ENCODE measurements at places on chromosomes 11 and 22.

DNA sequence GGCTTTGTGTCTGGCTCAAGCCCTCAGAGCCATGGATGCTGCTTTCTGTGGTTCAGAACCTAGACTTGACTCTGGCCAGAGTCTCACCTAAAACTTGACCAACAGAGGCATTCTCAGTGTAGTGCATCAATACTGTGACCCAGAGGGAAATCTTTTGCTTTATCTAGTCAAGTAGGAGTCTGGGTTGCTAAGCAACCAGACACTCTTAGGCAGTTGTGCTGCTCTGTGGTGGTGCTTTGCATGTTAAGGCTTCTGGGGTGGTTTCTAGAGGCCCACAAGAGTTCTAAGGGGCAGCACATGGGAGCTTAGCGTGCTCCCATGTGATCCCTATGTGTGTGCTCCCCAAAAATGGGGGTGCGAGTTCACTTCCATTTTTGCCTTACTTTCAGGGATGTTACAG is 224.6 kb upstream of the PLET1 start:
- DNase-seq: no peak

GRCh38 chr22:45964926-45965527 is 11.9 kb downstream of the WNT7B start:
- DNase-seq: no peak

DNA sequence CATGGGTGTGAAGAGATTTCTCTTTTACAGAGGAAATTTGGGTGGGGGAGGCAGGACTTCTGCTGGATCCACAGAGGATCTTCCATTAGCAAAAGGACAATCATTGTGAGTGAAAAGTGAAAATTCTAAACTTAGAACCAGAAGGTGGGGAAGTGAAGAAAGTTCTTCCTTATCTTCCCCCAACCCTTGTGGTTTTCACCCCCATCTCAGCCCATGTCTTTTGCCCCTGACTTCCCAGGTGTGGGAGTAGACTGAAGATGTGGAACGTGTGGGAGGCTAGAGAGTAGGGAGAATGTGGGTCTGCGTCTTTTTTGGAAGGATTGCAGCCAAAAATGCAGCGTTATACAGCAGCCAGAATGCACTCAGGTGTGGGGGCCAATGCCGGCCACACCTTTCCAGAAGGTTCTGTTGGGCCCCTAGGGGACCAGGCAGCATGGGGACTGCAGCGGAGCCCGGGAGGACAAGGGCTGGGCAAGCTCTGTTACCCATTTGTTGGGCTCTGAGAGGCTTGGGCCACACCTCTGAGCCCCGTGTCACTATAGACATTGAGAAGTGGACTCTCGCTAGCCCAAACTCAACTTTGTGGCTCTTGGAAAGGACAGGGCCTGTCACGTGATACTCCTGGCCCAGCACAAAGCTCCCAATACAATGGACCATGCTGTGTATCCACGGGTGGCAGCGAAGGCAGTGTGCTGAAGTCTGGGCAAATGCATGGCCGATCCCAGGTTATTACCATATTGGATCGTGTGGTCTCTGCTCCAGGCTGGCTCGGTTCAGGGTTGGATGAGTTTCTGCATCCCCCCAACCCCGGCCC is 32.8 kb upstream of the LINC01488 start:
- DNase-seq: no peak

- DNase-seq: no peak
These were observed 4.3 kb upstream of the BCR start for GRCh38 chr22:23175817-23176644.

GRCh38 chr22:47654922-47655491 is 892.6 kb downstream of the TBC1D22A start:
- DNase-seq: no peak

DNA sequence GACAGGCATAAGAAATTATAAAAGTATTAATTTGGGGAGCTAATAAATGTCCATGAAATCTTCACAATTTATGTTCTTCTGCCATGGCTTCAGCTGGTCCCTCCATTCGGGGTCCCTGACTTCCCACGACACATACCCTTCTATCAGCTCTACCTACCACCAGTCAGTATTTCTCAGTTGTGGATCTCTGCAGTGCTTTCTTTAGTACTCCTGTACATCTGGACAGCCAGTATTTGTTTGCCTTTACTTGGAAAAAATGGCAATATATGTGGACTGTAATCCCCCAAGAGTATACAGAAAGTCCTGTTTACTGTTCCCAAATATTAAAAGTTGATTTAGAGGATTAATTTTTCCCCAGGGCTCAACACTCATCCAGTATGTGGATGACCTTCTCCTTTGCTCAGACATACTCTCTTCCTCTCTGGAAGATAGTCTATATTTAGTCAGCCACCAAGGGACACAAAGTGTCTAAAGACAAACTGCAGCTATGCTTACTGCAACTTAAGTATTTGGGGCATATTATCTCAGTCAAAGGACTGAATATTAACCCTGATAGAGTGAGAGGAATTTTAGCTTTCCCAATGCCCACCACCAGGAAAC is 7.3 kb upstream of the FDX1 start:
- DNase-seq: no peak

- no peak for DNase-seq
These were observed 4.3 kb downstream of the NOL12 start for GRCh38 chr22:37690407-37690806.

DNA sequence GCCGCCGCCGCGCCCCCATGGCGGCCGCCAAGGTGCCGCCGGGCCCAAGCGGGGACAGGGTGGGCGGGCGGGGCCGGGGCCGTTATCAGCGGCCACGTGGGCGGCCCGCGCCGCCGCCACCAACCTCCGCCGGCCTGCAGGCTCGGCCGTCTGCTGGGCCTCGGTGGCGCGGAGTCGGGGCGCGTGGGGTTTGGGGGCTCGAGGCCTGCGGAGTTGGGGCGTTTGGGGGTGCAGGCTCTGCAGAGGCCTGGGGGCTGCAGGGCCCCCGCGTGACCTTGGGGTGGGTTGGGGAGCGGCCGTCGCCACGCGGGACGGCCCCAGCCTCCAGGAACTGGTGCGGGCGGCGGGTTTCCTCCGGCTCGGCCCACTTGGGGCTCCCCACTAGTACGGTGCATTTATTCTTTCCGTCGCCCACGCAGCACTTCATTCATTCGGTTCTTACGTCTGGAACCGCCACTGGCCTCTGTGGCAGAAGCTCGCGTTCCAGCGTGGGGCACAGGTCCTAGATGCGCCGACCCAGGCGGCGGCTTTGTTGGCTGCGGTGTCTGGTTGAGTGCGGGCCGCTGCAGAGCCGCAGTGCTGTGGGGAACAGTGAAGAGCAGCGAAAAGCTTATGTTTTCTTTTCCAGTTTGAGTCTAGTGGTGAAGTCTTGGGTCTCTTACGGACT is 740 bp upstream of the TRMT2A start:
- no peak for DNase-seq

DNA sequence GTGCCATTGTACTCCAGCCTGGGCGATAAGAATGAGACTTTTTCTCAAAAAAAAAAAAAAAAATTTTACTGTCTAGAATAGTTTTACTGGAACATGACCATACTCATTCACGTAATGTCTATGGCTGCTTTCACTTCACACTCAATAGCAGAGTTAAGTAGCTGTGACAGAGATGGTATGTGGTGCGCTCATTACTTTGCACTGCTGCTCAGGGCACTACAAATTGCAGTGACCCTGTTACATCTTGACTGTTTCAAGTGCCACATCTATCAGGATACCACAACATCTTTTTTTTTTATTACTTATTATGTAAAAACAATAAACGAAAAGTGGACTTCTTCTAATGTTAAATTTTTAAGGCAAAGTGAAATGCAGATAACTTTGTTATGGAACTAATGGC is 110.3 kb downstream of the ARHGAP20 start:
- DNase-seq: no peak

DNA sequence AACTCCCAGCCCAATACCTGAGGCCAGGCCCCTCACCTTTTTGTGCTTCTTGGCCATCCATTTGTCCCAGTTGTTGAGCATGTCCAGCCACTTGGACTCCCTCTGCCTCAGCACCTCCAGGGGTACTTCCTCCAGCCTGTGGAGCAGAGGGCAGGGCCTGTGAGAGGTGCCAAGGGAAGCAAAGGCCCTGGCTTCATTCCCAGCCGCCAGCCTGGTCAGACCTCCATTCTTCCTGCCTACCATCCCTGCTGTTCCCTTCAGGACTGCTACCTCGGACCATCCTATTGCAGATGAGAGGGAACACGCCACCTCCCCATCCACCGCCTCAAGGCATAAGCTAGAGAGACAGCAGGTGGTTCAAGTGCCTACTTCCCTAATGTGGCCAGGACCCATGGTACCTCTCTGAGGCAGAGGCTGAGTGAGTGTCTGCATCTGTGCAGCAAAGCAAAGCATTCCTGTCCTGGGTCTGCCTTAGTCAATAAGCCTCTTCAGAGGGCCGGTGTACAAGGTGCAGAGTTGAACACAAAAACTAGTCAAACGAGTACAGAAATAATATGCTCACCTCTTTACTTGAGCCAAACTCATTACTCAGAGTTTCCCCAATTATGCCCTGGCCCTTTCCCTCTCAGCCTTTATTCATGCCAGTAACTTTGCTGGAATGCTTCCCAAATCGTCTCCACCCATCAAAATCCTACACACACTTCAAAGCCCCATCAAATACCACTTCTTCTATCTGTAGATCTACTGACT is 15.4 kb upstream of the CASTOR1 start:
- no peak for DNase-seq

DNA sequence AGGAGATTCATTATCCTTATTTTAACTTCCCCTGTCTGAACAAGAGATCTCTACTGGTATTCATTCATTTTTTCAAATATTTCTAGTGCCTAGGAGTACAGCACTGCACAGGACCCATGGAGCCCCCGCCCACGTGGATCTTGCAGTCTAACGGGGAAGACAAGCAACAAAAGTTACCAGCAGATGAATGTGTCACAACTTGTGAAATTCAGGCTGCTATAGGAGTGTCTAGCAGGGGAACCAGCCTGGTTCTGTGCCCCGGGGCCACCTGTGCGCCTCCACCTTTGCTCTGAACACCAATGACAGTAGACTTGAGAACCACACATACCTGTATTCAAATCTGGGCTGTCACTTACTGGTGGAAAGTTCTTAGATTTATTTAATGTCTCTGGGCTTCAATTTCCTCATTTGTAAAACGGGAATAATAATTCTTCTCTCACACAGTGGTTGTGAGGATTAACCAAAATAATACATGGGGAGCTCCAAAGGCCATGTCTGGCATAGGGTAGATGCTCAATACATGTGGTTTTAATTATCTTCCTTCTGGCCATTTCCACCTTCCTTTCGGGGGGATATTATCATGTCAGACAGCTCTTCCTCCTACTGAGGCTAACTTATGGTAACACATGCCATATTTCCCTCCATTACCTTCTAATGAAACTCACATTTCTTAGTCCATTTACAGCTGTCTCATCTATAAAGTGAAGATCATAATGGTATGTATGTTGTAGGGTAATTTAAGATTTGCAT is 17.8 kb downstream of the POU2AF1 start:
- DNase-seq: no peak

GRCh38 chr11:71198141-71198822 is 54.1 kb downstream of the SHANK2 start:
- DNase-seq: no peak

DNA sequence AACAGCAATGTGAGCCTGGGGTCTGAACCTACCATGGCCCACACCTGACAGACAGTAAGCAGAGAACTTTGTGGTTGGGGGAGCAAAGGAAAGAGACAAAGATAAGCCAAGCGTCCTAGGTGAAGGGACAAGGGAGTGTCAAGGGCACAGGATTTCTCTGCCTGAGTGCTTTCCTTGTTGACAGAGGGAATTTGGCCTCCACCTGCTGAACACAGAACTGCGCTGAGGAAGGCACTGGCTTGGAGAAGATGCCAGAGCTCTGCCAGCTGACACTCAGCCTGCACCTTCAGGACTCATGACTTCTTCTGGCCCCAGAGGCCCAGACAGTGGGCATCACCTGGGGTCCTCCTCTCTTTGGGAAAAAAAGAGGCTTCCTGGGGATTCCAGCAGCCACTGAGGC is 789 bp upstream of the LRRC55 start:
- DNase-seq: no peak

GRCh38 chr22:41636467-41636866 is 15.4 kb downstream of the XRCC6 start:
- DNase-seq: no peak

- no peak for DNase-seq
These were observed 8.9 kb downstream of the DERL3 start for GRCh38 chr22:23829845-23830372.

- DNase-seq: no peak
These were observed 388 bp downstream of the TMEM121B start for GRCh38 chr22:17120711-17121232.

GRCh38 chr11:134733646-134734045 is 321.6 kb upstream of the B3GAT1 start:
- DNase-seq: no peak

GRCh38 chr22:41654322-41654721 is 33.2 kb downstream of the XRCC6 start:
- DNase-seq: no peak

GRCh38 chr11:130166457-130166784 is 6.8 kb downstream of the ST14 start:
- no peak for DNase-seq

Measured in cortex of kidney (tissue), 1 donor.